ENCODE measurements at places on chromosomes 11 and 22.

DNA sequence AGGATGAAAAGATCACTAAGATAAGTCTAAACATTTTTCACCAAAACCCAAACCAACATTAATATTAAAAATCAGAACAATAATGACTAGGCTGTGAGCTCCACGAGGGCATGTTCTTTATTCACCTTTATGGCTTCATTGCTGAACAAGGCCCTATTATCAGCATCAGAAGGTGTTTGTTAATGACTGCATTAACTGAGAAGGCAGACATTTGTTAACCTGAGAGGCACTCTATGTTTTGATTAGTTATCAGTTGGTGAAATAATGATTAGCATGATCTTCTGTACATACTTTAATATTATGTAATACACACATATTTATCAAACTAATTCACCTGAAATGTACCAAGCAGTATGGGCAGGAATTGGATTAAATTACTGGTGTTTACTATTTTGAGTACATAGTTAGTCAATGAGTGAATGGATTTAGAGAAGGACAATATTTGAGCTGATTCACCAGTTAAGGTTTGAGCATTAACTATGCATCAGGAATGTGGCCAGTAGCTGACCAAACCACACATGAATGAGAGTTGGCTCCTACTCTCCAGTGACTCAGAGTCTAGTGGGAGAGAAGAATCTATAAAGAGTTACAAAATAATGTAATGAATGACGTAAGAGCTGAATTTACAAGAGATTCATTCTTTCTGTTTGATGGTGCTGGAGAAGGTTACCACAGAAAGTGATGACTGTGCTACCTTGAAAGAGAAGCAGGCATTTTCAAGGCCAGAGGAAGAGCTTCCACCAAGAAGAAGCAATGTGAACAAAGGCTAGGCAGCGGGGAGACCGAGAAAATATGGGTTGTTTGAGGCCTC lies 6.7 kb downstream of the IL18 start:
- no peak for DNase-seq

- no peak for DNase-seq
These were observed 4.6 kb downstream of the AP5B1 start for GRCh38 chr11:65776196-65776595.

GRCh38 chr11:114090976-114091375 lies 31.5 kb downstream of the ZBTB16 start:
- no peak for DNase-seq

- DNase-seq: no peak
These were observed 34.4 kb downstream of the PPP2R1B start for GRCh38 chr11:111731821-111732220.

DNA sequence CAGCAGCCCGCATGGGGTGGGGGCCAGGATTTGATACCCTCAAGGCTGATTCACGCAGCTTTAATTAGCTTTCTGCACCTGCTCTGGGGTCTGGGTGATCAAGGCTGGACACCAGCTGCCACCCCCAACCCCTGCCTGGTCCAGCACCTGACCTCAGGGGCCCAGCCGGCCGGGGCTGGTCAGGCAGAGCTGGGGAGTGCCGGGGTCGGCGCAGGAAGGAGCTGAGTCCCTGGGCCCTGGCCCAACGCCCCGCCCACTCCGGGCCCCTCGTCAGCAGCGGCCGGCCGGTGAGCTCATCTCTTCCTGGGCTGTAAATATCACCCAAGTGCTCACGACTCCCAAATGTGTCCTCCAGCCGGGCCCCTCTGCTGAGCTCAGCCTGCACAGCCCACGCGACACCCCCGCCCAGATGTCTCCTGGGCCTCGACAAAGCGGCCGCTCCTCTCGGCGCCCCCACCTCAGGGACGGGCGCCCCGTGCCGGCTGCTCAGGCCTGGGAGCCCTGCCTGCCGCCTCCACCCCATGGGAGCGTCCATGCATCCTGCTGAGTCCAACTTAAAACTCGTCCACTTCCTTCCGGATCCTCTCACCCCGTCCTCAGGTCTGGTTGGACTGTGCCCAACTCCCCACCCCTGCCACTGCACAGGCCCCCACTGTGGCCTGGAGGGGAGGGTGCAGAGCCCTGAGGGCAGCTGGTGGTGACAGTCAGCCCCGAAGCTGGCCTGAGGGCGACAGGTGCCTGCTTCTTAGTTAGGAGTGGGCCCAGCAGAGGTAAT lies 29.0 kb downstream of the RTN4R start:
- DNase-seq: no peak

GRCh38 chr11:113201054-113201818 lies 113.1 kb upstream of the TTC12 start:
- DNase-seq: no peak

DNA sequence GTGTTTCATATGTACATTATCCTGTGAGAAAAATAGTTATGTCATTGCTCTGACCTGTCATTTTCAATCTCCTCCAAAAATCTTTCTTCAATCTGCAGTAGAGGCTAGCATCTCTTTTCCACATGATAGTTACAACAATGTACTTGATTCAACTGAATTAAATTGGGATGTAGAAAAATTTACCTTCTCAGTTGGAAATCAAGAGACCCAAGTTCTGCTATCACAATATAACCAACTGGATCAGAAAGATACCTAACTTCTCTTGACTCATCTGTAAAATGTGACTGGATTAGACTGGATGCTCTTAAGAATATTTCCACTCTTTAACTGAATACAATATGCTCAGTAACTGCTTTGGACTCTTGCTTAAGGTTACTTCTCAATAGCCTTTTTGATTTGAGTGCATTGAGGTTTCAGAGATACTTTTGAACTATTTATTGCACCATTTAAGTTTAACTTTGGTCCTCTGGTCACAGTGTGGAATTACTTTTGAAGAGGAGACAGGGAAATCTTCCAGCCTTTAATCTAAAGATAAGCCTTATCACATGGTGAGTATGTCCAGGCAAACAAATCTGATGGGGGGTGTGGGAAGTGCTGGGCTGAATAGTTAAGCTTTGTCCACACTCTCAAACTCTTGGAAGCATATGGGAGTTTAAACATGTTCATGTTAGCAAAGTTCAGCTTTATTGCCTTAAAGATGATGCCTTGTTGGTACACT lies 82.3 kb downstream of the YAP1 start:
- no peak for DNase-seq

- DNase-seq: no peak
These were observed 118.1 kb downstream of the BBOX1 start for GRCh38 chr11:27158456-27159334.

DNA sequence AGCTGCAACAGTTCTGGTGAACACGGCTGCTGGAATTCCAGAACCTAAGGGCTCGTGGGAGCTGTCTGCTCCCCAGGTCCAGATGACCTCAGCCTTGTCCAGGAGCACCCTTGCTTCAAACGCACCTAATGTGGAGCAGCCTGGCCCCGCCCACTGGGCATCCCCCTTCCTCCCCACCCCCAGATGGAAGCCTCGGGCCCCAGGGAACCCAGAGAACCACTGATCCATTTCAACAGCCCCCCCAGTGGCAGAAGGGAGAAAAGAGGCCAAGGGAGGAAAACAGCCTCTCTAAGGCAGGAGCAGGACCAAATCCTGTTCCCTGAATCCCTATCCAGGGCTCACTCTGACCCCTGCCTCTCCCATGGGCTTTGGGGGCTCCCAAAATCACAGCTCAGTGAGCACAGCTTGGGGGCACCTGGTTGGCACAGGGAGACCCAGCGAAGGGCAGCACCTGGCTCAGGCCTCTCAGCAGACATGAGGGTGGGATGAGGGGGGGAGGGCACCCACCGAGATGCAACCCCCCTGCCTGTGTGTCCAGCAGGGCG lies 1.2 kb downstream of the CYTH4 start:
- DNase-seq: no peak
